ENCODE measurements at places on chromosomes 6 and 20. TPM values are rescaled to one million over a fixed set of nuclear protein-coding genes. Genes with fewer than 3 reads are reported as not detected.

DNA sequence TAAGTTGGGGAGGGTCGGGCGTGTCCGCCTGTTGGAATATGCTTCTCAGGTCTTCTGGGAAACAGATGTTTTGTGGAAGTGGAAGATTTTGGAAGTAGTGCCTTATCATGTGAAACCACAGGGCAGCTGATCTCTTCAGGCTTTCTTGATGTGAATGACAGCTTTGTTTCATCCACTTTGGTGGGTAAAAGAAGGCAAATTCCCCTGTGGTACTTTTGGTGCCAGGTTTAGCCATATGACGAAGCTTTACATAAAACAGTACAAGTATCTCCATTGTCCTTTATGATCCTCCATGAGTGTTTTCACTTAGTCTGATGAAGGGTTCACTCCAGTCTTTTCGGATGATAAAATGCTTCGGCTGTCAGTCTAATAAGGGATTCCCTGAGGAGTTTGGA lies 4.6 kb downstream of the IRF4 start:
- DNase-seq: no peak

DNA sequence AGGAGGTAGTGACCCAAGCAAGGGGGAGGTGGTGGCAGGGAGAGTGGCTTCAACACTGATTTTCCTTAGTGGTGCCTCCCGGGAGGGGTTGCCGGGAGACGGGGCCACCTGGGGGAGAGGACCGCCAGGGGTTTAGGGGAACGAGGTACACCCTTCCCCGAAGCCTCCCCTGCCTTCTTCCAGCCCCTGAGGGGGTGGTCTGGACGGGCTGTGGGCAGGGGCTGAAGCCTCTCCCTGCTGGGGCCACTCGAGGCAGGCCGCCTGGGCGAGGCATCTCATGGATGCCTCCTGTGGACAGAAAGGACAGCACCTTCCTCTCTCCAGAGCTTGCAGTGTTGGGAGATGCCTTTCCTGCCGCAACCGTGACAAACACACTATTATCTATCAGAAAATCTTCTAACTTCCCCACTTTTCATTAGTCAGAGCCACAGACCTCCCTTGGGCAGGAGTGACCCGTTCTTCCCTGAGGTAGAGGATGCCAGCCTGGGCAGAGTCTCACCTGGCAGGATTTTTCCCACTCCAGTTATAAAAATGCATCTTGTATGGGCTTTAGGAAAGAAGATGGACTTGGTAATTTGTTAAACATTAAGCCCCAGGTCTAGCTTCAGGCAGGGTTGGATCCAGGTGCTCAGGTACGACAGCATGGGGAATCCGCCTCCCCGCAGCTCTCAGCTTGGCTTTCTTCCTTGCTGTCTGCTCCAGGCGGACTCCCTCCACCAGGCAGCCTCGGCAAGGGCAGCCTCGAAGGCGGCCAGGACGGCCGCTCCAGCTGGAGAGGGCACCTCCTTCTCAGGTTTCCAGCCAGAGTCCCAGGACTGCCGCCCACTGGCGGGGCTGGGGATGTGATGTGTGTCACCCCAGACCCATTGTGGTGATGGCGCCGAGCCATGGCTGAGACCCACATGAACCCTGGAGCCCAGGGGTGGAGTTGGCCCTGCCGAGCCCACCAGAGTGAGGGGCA lies 11.0 kb downstream of the HRH3 start:
- DNase-seq: no peak

GRCh38 chr6:139290787-139291311 lies 949 bp downstream of the TXLNB start:
- peak; percentile 84 for DNase-seq

GRCh38 chr6:69668916-69669315 lies 127.9 kb downstream of the LMBRD1 start:
- no peak for DNase-seq

GRCh38 chr6:163099621-163100171 lies 314.8 kb upstream of the QKI start:
- DNase-seq: no peak

DNA sequence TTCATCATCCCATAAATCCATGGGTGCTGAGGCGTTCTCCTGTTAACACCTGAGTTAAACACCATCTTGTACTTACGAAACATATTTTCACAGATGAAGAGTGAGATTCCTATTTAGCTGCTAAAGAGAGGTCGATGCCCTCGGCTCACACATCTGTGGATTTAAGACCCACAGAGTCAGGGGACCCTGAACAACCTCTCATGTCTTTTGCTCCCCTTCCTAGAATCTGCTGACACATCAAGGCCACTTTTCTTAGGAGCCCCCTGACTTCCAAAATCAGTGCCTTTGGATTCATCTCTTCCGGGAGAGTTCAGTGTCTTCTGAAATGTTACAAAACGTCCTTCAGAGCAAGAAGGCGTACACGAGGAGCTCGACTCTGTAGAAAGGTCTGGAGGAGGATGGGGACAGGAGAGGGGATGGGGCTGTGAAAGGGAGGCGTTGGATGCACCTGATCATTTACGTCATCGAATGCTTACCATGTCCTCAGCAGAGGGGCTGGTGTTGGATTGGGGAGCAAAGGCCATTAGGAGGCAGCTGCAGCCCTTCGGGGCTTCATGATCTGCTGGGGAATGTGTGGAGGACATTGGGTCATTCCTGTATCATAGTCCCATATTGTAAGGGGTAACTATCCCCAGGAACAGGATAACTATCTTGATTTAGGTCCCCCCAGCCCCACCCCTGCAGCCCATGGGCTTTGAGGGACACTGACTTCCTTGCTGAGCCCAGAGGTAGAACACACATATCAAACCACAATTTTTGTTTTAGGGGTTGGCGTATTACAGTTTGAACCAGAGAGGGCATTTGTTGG lies 22.9 kb downstream of the BANF2 start:
- no peak for DNase-seq

GRCh38 chr6:135519348-135519747 lies 21.8 kb upstream of the AHI1 start:
- no peak for DNase-seq

DNA sequence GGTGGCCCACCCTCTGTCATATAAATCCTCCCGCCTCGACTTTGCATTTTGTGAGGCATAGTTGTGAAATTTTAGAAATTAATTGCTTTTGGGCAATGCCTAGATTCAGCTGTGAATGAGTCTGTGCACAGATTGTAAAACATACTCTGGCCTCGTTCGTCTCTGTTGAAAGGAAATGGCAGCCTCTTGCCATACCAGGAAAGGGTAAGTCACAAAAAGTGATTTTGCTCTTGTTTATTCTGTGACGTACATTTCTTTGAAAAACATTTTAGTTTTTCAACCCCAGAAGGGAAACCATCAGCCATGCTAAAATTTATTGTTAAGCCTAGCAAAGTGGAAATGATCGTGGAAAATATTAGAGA lies 15.3 kb upstream of the EXOC2 start:
- no peak for DNase-seq

DNA sequence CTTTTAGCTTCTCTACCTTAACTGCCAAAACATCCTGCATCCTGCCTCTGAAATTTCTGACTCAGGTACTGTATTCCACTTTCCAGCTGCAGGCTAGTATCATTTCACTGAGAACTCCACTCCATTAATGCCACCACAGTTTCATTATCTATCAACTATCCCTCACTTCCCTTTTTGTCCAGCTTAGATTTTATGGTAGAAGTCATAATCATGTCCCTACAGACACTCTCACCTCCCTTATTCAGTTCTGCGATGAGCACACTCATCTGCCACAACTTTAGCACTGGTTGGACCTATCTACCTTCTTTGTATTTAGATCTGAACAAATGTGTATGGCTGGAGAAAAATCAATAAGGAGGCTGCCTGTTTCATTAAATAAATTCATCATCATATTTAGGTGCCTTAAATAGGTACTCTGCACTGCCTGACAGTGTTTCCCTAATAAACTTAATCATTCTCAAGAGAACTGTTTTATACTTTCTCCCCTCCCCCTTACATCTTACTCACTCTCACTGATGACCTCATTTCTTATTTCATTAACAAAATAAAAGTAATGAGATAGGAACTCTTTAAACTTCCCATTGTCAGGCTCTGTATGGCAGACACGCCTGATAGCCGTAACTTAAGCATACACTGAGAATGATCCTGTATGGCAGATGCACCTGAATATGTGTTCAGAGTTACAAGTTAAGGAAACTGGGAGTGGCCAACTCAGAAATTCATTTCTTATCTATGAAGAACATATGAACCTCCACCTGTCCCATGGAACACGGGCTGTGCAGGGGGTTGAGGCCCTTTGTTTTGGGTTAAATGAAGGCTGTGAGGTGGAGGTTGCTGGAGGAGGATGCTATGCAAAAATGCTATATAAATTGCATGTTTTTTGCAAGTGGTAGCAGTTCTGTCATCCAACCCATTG lies 95.3 kb upstream of the MAN1A1 start:
- no peak for DNase-seq

DNA sequence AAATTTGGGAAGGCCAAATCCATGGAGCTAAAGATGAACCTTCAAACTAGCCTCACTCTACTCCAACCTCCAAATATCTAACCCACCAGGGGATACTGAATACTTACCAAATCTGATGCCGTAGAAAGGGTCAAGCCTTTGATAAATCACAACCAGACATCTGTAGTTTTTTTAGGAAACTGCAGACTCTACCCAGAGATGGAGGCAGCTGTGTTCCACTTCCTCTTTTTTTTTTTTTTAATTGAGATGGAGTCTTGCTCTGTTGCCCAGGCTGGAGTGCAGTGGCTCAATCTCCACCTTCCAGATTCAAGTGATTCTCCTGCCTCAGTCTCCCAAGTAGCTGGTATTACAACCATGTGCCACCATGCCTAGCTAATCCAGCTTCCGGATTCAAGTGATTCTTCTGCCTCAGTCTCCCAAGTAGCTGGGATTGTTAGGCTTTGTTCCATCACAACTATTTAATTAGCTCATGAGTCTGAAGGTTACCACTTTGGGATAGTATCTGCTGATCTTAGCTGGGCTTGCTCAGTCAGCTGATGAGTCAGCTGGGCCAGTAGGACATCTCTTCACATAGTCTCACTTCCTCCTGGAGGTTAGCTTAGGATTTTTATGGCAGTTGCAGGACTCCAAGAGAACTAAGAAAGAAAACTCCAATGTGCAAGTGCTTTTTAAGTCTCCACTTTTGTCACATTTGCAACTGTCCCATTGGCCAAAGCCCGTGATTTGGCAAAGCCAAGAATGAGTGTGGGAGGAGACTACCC lies 13.3 kb downstream of the FRK start:
- peak; percentile 46 for DNase-seq

GRCh38 chr6:154197196-154197860 lies 158.3 kb downstream of the OPRM1 start:
- DNase-seq: peak; percentile 24

DNA sequence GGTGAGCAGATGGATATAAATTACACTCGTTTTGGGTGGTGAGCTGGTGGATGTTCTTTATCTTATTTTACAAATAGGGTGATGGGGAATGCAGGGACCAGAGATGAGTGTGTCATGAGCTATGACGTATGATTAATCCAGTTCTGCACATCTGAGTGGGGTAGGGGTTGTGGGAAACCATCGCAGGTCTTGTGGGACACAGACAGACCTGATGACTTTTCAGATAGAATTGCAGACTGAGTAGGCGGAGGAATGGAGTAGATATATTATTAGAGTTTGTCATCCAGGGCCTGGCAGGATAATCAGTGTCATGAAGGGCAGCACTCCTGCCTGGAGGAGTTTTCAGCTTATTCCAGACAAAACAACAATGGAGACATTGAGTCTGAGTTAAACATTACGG lies 12.9 kb upstream of the DSP start:
- peak; percentile 56 for DNase-seq

DNA sequence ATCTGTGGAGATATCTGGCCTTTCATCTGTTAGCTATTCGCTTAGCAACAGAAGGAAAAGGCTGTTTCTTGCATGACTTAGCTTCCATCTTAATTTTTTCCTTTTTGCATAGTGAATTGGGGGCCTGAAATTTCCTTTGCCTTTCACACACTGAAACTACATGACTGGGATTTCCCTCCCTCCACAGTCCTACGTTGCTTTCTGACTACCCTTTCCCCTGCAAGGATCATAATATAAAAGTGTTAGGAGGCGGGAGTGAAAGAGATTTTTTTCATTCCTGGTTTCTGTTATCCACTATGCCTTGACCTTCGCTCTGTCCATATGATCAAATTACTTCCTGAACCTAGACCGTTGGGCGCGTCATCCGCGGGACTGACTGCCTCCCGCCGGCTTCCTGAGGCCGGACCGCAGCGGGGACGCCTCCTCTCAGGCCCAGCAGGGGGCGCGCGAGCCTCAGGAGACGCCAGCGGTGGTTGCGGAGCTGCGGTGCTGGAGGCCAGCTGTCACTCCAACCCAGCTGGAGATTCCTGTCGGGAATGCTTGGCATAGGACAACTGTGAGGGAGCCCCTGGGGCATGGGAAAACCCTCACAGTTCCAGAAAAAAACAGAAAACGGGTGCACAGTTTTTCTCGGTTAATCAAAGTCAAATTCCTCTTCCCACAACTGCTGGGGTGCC lies 55.6 kb downstream of the MEP1A start:
- peak; percentile 75 for DNase-seq

- DNase-seq: peak; percentile 38
These were observed 56.9 kb downstream of the SYNJ2 start for GRCh38 chr6:158038291-158039177.

Gene COX7A2
- total RNA-seq: 1,196 TPM

Gene HLA-DQB1
- not detected for total RNA-seq

Gene VWA7
- total RNA-seq: not detected

Gene TP53TG5
- total RNA-seq: not detected

Gene OXT
- not detected for total RNA-seq

Gene SDC4
- 126 TPM for total RNA-seq

Gene C6orf118
- not detected for total RNA-seq

Gene ARFGEF3
- total RNA-seq: under 0.01 TPM

Gene ZNF334
- total RNA-seq: 0.11 TPM
